ENCODE measurements at places on chromosomes 16 and 17.

DNA sequence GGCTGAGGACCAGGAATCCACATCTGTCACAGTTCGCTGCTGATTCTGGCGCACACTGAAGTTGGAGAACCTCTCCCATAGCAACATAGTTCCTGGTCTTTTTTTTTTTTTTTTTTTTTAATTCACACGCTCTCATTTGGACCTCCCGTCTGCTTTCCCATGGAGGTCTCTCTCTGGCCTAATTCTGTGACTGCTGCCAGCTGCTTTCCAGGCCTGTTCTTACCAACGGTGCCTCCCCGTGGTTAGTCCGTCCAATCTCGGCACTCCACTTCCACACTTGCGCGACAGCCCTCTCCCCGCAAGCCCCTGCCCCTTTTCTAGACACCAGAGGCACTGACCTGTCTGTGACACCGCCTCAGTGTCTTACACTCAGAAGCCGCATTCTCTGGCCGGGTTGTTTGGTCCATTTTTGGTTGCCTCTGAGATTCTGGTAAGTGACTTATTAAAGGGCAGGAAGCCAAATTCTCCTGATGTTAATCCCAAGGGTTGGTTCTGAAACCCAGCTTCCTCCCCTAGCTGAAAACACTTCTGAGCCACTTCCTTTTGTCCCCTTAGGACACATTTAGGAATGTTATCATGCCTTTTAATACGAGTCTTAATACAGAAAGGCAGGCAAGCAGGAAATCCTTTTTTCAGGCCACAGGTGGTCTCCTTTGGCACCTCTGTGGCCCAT lies 1.1 kb upstream of the AKTIP start:
- peak; percentile 36 for DNase-seq

DNA sequence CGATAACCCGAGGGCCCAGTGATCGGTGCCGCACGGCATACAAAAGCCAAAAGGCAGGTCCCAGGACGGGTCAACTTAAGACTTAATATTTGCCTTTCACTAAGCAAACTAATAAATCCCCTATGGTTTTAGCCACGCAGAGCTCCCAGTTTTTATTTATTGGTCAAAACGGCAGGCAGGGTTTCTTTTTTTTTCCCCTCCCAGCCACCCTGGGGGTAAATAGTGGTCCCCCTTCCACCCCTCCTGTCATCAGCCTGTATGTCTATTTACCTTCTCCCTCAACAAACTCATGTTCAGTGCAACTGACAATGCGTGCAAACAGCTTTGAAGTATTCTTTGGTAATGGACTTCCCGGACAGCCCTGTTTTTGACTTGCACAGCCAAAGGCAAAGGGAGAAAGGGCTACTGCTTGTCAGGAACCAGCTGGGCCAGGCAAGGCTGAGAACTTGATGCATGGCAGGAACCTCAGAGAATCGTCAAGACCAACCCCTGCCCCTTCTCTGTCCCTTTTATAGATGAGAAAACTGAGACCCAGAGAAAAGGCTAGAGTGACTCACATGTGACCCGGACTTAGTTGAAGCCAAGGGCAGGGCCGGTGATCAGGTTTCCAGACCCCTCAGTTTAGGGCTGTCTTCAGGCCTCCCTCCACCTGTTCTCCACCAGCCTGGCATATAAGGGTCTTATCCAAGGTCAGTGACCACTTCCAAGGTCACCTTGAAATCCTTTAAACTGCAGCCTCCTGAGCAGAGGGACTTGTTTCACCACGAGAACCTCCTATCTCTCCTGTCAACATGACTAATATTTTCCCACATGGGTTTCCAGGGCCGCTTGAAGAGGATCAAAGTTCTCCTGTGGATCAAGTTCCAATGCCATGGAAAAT lies 279.0 kb downstream of the SOX9 start:
- DNase-seq = no peak

GRCh38 chr16:56300891-56301850 lies 109.9 kb downstream of the GNAO1 start:
- no peak for DNase-seq

DNA sequence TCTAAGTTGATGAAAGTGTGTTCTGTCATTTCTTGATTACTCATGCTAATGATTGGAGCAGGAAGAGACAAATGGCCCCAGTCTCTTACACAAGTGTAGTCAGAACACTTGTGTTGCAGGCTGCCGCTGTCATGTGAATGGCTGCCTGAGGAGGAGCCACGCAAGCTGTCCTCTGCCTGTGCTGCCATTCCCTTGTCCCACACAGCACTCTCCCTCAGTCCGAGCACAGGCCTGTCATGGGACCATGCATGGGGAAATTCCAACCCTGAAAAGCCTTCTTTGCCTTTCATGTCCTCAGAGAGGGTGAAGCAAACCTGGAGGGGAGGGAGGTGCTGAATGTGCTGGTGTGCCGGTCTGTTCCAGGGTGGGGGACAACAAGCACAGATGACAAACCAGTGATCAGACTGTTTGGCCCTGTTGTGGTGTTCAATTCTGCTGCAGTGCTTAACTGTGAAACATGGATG lies 109.4 kb downstream of the MRTFB start:
- no peak for DNase-seq

- no peak for DNase-seq
Observed at GRCh38 chr17:8002721-8003593, 542 bp downstream of the GUCY2D start.

GRCh38 chr16:87585442-87586200 lies 16.7 kb upstream of the JPH3 start:
- DNase-seq = no peak

DNA sequence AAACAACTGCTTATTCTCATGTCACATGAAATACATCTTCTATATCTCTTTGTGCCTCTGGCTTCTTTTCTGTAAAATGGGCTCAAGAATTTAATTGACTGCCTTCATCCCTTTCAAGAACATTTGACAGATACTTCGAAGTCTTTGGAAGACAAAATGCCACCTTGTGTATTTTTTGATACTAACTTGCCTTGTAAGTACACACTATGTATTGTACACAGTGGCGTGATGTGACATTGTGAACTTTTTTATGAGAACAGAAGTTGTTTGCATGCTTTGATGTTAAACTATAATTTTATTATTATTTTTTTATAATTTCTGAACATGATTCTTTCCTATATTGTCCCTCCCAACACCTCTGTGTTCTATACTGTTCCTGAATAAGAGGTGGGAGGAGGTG lies 73.7 kb downstream of the MAP2K4 start:
- no peak for DNase-seq

- no peak for DNase-seq
Observed at GRCh38 chr17:2850991-2851390, 54.8 kb downstream of the RAP1GAP2 start.

GRCh38 chr17:42518046-42518754 lies 17.8 kb upstream of the NAGLU start:
- DNase-seq = no peak
